ENCODE measurements at places on chromosomes 6 and 20.
A peak's percentile ranks its signal among the peaks of the same experiment; 100 is the strongest.

DNA sequence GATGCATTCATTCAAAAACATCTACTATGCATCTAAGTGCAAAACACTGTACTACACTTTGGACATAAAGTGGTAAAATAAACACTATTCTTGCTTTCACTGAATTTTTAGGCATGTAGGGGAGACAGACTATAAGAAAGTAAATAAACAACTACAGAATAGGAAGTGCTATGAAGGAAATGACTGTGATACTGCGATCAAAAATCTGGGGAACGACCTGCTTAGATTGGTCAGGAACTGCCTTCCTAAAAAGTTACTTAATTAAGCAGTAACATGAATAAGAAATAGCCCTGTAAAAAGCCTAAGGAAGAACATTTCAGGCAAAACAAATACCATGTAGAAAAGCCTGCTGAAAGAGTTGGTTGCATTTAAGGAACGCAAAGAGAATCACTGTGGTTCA, 50.6 kb downstream of the HACE1 start:
- no peak for DNase-seq

DNA sequence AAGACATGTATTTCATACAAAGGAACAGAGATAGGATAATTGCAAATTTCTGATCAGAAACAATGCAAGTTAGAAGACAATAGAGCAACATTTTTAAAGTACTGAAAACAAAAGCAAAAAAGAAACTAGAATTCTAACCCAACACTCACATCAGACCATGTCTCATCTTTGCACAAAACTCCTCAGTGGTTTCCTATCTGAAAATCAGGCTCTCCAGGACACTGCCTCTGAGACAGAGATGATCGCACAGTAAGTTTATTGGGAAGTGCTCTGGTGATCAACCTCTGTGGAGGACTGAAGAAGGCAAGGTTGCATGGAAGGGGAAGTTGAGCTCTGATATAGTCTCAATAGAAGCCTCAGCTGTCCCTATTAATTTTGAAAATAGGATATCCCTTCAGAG, 2.3 kb upstream of the TTBK1 start:
- no peak for DNase-seq

- no peak for DNase-seq
These were observed 34.2 kb upstream of the TBXT start for GRCh38 chr6:166201878-166202277.

DNA sequence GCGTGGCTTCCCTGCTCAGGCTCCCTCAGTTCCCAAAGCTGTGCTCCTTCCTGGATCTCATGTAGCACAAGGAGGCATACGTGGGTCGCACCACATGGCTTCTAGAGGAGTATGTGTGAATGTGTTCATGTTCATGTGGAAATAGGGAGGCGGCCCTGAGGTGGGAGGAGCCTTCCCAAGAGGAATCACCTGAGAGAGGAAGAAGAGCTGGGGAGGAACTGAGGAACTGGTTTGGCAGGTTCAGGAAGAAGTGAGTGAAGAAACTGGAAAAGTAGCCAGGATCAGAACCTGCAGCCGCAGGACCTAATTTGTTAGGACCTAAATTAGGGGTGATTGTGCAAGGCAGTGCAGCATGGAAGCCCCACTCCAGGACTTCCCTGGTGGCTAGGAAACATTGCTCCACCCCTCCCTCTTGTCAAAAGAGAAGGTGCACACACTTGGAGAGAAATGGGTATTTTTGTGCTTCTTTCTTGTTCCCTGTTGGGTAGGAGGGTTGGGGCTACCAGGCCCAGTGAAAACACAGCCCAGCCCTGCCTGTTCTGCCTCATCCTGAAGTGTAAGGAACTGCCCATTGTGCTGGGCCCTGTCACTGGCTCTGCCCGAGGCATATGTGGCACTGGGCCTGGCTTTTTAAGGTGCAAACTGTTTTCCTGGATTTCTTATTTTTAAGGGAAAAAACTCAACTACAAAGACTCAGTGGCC, 20.7 kb downstream of the SYNJ2 start:
- no peak for DNase-seq

GRCh38 chr6:83378621-83379388, 52.0 kb downstream of the ME1 start:
- no peak for DNase-seq

DNA sequence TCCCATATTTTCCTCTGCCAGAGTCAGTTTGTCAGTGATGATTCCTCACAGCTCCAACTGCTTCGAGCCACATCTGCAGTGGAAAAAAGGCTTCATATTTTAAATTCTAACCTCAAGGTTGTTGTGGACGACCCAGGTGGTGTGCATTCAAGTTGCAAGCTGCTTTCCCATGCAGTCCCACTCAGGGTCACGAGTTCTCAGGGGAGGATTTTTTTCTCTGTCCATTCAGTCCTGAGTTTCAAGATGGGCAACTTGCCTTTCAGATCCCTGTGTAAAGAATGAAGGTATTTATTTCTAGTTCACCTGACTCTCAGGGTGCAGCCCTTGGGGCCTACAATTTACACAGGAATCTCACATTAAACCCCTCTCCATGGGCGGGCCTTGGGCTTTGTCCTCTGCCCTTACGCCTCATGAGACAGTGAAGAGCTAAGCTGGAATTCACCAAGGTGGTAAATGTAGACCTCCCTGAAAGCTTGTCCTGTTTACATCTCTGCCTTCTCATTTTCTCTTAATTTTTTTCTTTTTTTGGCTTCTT, 65.9 kb downstream of the TPD52L1 start:
- DNase-seq: no peak

- DNase-seq: no peak
These were observed 11.3 kb downstream of the NFATC2 start for GRCh38 chr20:51531141-51531710.

DNA sequence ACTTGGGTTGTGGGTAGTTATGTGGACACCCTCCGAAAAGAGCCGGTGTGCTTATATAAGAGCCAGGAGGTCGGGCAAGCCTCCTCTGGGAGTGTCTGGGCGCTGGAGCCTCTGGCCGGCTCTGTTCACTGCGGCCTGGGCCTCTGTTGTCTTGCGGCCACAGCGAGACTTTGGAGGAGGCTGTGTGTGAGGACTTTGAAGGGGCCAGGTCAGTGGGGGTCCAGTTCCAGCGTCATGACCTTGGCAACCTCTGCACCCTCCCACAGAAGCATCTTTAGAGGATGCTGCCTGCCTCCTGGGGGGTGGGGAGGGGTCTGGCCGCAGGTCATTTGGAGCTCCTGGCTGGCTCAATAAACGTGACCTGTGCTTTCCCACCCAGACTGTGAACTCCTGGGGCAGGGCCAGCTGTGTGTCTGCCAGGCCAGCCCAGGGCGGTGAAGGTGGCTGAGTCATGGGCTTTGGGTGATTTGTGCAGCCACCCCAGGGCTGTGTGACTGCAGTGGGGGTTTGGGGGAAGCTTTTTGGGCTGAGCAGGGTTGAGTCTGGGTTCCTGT, 1.2 kb downstream of the TCEA2 start:
- no peak for DNase-seq

DNA sequence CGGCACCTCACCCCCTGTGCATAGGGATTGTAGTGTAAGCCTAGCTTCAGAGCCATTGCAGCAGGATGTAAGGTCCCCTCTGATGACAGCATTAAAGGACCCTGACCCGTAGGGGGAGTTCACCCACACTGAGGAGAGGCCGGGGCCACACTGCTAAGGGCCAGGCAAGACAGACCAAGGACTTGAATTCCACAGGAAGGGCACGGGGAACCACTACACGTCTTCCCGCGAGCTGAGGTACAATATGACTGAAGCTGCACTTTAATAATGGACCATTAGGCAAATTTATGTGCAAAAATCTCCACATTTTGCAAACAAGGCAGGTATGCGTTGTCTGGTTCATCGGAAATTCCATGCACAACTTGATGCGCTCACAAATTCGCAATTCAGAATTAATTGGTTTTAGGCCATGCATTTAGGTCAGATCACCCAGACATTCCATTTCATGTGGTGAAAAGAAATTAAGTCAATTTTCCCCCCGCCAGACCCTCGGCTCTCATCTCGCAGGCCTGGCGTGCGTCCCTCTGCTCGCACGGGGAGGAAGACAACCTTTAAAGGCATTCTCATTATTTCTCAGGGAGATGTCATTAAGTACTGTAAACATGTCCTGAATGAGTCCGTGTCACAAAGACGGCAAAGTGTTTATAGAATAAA, 111.8 kb downstream of the FOXA2 start:
- no peak for DNase-seq

- no peak for DNase-seq
These were observed 348.3 kb downstream of the CDH26 start for GRCh38 chr20:60306551-60306950.

- DNase-seq: no peak
These were observed 104.9 kb upstream of the NT5E start for GRCh38 chr6:85344996-85345395.

GRCh38 chr6:141874930-141875602, 257.7 kb upstream of the GJE1 start:
- no peak for DNase-seq

DNA sequence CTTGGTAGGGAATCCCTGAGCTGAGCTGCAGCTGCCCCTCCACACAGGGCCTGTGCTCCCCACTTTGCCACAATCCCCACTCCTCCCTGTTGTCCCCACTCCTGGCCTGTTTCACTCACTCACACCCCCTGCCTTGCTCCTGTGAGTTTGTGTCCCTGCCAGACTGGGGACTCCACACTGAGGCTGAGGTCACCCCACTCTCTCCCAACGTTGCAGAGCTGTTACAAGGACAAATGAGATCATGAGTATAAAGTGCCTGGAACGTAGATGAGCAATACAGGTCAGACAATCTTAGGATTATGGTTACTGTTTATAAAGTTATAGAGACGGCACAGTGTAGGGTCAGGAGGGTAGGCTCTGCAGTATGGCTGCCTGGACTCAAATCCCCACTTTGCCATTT, 426.0 kb upstream of the SULF2 start:
- DNase-seq: no peak

DNA sequence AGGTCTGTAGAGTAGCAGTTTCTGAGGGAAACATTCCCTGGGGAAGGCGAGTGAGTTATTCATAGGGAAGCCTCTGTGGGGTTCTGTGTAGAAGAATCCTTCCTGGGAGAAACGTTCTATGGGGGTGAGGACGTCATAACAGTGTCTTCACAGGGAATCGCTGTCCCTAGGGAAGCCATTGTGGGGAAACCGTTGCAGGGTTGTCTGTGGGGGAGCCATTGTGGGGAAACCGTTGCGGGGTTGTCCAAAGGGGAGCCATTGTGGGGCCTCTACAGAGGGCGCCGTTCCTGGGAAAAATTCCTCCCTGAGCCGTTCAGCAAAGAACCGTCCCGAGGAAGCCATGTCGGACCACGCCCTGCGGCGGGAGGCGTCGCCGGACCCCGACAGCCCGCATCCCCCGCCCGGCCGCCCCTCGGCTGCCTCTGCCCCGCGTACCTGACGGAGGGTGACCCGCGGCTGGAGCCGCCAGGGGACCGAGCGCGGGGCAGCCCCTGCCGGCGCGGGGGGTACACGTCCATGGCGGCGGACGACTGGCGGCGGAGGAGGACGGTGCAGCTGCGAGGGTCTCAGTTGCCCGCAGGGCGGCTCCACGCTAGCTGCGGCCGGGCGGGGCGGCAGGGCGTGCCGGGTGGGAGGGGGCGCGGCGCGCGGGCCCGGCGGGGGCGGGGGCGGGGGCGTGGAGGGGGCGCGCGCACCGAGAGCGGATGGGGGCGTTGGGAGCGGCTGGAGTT, at the start of gene DNAAF9:
DNAAF9 (minus strand) TSS at position 630 of the 731 bp plus-strand sequence; CDS start at position 518, 112 bp downstream.
- peak; percentile 47 for DNase-seq

DNA sequence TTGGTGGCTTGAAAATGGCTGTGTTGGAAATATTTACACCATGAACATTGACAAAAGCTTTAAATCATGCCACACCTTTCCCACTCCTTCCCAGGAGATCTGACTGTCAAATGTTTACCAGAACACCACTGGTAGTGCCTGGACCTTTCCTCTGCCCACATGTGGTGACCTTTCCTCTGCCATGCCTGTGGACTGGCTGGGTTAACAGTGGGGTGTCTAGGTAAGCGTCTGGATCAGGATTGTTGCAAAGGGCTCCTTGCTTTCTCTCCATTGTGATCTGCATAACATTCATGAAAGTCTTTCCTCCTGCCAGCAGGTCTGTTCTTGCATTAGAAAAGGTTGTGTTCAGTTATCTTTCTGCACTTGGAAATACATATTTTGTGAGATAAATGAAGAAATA, 572.7 kb downstream of the DHX35 start:
- DNase-seq: no peak

GRCh38 chr20:44696315-44696714, 18.9 kb upstream of the CCN5 start:
- DNase-seq: no peak

GRCh38 chr6:158763434-158764182, 55.6 kb downstream of the EZR start:
- DNase-seq: no peak

DNA sequence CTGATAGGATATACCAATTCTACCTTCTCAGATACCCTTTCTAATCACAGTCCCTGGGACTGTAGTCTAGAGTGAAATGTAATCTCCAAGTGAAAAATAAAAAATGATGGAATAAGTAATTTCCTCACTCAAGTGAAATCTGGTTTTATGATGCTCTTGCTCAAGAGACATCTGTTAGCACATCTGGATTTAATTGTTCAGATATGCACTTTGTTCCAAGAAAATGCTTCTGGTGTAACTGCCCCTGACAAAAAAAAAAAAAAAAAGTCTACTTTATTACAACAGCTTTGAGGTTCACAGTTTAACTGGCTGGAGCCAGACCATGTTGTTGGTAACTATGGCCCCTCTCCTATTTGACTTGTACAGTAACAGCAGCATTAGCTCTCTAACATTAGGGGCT, 251.8 kb downstream of the BTBD9 start:
- DNase-seq: peak; percentile 65

GRCh38 chr6:73722318-73723060, 26.5 kb downstream of the CD109 start:
- DNase-seq: no peak

GRCh38 chr20:38658879-38659596, 57.4 kb downstream of the ARHGAP40 start:
- DNase-seq: no peak

DNA sequence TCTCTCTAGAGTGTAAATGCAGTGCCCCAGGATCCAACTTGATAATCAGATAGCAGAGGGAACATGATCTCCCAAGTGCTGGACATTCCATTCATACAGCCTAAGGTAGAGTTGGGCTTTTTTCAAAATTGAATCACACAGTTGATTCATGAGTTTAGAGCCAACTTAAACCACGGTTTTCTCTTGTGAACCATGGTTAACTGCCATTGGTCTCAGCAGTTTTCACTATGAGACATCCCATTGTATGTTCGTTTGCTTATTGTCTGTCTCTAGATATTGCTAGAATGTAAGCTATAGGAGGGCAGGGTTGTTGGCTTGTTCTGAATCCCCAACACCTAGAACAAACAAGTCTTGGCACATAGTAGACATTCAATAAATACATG, 37.2 kb upstream of the TAF8 start:
- DNase-seq: no peak

GRCh38 chr6:163148451-163149278, 265.9 kb upstream of the QKI start:
- DNase-seq: no peak

- DNase-seq: no peak
These were observed 21.1 kb downstream of the FOXC1 start for GRCh38 chr6:1630771-1631217.

- no peak for DNase-seq
These were observed 56.1 kb upstream of the LAMP5 start for GRCh38 chr20:9458138-9458796.

All from hindlimb muscle (tissue), 1 donor.